Ovary (tissue), 10 donors: ENCODE measurements at places on chromosomes 7 and 10. TPM values are rescaled to one million over a fixed set of nuclear protein-coding genes. Genes with fewer than 3 reads are reported as not detected.

The TEX47 gene
- polyA plus RNA-seq = not detected

The C10orf105 gene
- polyA plus RNA-seq = 0.20 TPM

The PLEKHS1 gene
- 0.01 TPM for polyA plus RNA-seq

The ZNF804B gene
- not detected for polyA plus RNA-seq

The CPA2 gene
- polyA plus RNA-seq = 0.05 TPM

The MBL2 gene
- polyA plus RNA-seq = not detected

The LEP gene
- polyA plus RNA-seq = 0.87 TPM

The NOC3L gene
- polyA plus RNA-seq = 4.3 TPM

The LBX1 gene
- not detected for polyA plus RNA-seq

The ARL3 gene
- 23.0 TPM for polyA plus RNA-seq

The POM121L12 gene
- polyA plus RNA-seq = not detected

The CRHR2 gene
- polyA plus RNA-seq = 0.08 TPM

The ITGB8 gene
- polyA plus RNA-seq = 4.4 TPM

The MKI67 gene
- polyA plus RNA-seq = 0.23 TPM

The STEAP4 gene
- polyA plus RNA-seq = 36.9 TPM

The ANKRD16 gene
- 6.6 TPM for polyA plus RNA-seq

The SERPINE1 gene
- polyA plus RNA-seq = 19.9 TPM

The ATOH7 gene
- 0.16 TPM for polyA plus RNA-seq

The CYP2W1 gene
- not detected for polyA plus RNA-seq

The NXPH1 gene
- polyA plus RNA-seq = 0.05 TPM

The STOX1 gene
- polyA plus RNA-seq = 1.9 TPM

The LAMTOR4 gene
- 246 TPM for polyA plus RNA-seq

The RBP4 gene
- polyA plus RNA-seq = 0.81 TPM

The GPR15LG gene
- not detected for polyA plus RNA-seq

The AQP1 gene
- 151 TPM for polyA plus RNA-seq

The NKX2-3 gene
- polyA plus RNA-seq = 0.07 TPM

The CABCOCO1 gene
- polyA plus RNA-seq = 0.38 TPM

The GLI3 gene
- 9.5 TPM for polyA plus RNA-seq

The TAS2R38 gene
- not detected for polyA plus RNA-seq

The NAT16 gene
- polyA plus RNA-seq = not detected

The MYOF gene
- 89.0 TPM for polyA plus RNA-seq

The BHLHA15 gene
- not detected for polyA plus RNA-seq

The GIMAP2 gene
- 19.4 TPM for polyA plus RNA-seq

The RTKN2 gene
- polyA plus RNA-seq = 0.28 TPM
